Retina (tissue), 1 donor: ENCODE measurements at places on chromosomes 7 and 10.

GRCh38 chr7:30921540-30922401 lies 10.1 kb downstream of the AQP1 start:
- DNase-seq: no peak

GRCh38 chr7:156578978-156579430 lies 61.6 kb upstream of the RNF32 start:
- no peak for DNase-seq

DNA sequence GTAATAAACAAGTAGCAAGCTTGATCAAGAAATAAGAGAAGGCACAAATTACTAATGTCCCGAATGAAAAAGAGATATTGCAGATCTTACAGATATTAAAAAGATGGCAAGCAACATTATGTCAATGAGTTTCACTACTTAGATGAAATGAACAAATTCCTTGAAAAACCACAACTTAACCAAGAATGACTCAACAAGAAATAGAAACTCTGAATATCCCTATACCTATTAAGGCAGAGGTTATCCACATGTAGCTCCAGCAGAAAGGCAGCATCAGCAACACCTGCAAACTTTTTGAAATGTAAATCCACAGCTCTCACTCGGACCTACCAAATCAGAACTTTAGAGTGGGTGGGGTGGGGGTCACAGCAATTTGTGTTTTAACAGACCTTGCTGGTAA lies 33.6 kb downstream of the PDE1C start:
- no peak for DNase-seq

- DNase-seq: peak; percentile 24
These were observed 243.6 kb downstream of the FOXP2 start for GRCh38 chr7:114658216-114658615.

DNA sequence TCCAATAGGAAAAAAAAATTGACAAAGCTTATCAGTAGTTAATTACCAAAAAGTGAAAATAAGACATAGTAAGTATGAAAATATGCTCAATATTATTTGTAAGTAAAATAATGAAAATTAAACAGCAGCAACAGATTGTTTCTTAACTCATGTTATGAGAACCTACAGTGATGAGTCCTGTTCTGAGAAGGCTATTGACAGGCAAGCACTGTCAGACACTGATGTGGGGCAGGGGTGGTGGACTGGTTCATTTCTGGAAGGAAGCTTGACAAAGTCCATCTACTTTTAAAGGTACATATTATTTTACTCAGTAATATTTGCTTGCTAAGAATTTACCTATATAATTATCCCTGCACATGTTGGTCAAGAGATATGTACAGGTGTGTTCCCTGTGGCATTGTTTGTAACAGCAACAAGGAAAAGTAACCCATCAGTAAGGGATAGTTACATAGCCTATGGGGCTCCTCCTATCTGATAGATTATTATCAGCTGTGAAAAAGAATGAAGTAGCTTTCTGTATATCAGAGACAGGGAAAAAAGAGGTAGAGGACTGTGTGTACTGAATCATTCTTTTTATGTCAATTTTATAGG lies 161.6 kb downstream of the RTKN2 start:
- no peak for DNase-seq

DNA sequence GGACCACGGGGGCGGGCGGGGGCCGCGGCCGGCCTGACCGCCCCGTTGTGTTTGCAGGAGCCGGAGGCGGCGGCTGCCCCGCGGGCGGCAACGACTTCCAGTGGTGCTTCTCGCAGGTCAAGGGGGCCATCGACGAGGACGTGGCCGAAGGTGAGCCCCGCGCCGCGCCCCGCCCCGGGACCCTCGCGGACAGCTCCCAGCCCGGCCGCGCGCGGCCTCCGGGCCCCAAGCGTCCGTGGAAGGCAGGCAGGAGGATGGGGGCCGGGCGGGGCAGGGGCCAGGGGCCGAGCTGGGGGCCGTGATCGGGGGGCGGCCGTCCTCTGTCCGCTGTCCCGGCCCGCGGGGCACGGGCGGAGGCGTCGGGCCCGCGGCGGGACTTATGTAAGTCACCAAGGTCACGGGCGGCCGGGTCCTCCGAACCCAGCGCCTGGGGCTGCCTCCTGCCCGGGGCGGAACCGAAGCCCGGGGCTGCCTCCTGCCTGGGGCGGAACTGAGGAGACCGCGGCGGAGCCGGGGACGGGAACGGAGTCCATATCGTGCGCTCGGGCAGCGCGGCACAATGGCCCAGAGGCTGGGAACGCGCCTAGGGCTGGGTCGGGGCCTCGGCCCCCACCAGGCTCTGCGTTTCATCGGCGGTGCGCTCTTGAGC lies 497 bp downstream of the PPP2R2D start:
- peak; percentile 70 for DNase-seq

GRCh38 chr7:32200646-32201045 lies 130.4 kb upstream of the PDE1C start:
- DNase-seq: no peak

GRCh38 chr10:75065076-75065475 lies 46.4 kb upstream of the SAMD8 start:
- DNase-seq: no peak

DNA sequence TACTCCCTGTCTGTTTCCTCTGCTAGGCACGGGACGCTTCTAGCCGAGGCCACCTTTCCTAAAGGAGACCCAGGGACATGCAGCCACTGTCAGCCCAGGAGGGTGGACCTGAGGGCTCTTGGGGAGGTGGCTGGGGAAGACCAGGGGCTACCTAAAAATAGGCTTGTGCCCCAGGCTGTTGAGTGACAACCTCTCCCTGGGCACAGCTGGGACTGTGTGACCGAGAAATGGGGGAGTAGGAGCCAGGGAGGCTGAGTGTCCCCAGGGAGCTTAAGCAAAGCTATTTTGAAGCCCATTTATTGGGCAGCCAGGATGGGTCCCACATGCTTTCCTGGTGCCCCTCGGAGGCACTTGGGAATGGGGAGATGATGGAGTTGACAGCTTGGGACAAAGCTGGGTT lies 63.8 kb downstream of the CALML3 start:
- no peak for DNase-seq

GRCh38 chr7:64102656-64103400 lies 57.6 kb downstream of the ZNF727 start:
- DNase-seq: no peak

GRCh38 chr7:12066521-12066920 lies 144.6 kb upstream of the TMEM106B start:
- no peak for DNase-seq

GRCh38 chr10:78071140-78071856 lies 37.6 kb downstream of the RPS24 start:
- no peak for DNase-seq
